Globus pallidus (tissue), 1 donor: ENCODE measurements at places on chromosomes 4 and X.

GRCh38 chr4:138595731-138596460, 353.7 kb upstream of the SLC7A11 start:
- DNase-seq, result no peak

GRCh38 chr4:3781193-3781886, 15.2 kb downstream of the ADRA2C start:
- DNase-seq, result no peak

- no peak for DNase-seq
Observed at GRCh38 chrX:5708251-5708650, 520.4 kb downstream of the NLGN4X start.

DNA sequence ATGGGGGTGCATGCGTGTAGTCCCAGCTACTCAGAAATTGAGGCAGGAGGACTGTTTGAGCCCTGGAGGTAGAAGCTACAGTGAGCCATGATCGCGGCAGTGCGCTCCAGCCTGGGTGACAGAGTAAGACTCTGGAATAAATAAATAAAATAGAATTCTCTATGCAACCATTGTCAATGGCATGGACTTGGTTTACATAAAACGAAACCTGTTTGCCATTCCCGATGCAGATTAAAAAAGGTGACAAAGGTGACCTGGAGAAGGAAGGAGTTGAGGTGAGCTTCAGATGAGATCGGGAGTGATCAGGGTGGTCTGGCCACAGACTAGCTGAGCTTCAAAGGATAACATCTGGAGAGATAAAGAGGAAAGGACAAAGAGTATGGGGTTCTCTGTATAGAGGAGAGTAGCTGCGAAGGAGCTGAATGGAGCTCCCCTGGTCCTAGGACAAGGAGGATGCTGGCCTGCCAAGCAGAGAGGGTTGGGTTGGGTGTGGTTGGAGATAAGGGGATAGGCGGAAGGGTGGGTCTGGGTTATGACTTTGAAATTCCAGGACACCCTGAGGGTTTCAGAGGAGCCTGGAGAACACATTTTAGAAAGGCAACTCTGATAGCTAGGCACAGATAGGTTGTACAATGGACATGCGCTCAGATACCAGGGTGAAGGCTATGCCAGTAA, 98.6 kb downstream of the RBM47 start:
- no peak for DNase-seq

DNA sequence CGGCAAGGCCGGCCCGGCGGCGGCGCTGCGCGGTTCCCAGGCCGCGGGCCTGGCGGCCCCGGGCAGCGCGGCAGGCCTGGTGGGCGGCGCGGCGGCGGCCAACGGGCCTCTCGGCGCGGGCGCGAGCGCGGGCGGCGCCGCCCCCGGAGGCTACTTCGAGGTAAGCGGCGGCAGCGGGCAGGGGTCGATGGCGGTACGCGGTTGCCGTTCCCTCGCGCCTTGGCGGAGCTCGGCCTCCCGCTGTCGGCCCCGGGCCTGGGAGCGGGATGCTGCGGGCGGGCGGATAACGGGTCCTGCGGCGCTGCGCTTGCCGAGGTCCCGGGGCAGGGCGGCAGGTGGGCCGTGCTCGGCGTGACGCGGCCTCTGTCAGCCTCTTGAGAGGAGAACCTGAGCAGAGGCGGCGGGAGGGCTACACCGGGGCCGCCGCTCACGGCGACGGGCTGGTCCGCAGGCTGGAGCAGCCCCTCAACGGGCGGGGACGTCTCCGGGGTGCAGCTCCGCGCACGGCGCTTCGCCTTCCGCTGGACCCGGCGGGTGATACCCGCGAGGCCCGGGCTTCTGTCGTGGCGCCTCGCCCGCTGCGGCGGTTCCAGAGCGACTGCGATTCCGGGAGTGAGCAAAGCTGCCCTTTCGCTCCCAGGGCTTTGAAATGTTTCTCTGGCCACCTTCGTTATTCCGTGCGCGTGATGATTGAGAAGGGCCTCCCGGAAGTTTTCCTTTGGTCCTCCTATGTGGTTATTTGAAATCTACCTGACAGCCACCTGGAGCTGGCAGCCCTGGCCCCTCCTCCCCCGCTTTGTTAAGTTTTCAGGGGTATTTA, 774 bp downstream of the FAM193A start:
- peak; percentile 26 for DNase-seq
